ENCODE measurements at places on chromosomes 1 and 21.

- DNase-seq: no peak
These were observed 80.6 kb downstream of the DSCAM start for GRCh38 chr21:40766381-40766780.

- peak; percentile 23 for DNase-seq
These were observed 19.7 kb upstream of the LMX1A start for GRCh38 chr1:165376041-165376810.

DNA sequence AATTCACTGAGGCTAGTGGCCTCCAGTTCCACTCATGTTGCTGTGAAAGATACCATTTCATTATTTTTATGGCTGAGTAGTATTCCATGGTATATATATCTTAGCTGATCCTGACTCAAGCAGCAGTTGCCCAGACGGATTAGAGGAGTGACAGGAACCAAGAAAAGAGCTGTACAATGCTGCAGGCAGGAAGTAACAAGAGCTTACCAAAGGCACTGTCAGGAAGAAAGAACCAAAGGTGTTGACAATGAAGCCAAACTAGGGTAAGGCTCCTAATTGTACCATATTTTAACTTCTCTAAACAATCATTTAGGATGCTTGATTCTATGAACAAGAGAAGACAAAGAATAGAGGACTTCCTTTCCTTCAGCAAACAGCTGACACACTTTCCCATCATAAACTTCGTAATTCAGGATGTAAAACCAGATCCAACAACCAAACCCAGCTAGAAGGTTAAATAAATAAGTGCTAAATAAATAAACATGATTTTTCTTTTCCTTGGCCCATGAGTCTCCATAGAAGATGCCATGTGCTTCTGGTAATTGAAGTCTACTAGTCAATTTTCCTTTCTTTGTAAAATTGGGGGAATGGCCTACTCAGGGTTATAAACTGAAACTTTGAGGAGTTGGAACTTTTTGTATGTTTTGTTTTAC, 248.2 kb upstream of the SGIP1 start:
- DNase-seq: no peak

- DNase-seq: no peak
These were observed 224.6 kb upstream of the C1orf174 start for GRCh38 chr1:4124631-4125145.

DNA sequence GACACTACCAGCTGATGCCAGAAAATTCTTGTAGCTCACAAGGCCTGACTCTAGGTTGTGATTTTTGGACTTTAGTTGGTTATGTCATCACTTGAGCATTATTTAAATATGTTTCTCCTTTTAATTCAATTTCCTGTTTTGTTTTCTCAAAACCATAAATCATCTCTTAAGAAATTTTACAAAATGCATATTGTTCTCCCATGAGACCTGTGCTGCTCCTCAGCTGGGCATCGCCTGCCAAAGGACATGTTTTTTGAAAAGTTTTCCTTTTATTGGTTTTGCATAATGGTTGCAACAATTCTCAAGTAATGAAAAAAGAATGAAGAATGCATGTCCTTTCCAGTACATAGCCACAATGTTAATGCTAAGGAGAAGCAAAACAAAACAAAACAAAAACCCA, 204.7 kb upstream of the LYPLAL1 start:
- DNase-seq: no peak

GRCh38 chr1:210776712-210777111, 357.2 kb downstream of the KCNH1 start:
- no peak for DNase-seq

GRCh38 chr1:203215573-203215972, 13.9 kb downstream of the CHIT1 start:
- DNase-seq: no peak

DNA sequence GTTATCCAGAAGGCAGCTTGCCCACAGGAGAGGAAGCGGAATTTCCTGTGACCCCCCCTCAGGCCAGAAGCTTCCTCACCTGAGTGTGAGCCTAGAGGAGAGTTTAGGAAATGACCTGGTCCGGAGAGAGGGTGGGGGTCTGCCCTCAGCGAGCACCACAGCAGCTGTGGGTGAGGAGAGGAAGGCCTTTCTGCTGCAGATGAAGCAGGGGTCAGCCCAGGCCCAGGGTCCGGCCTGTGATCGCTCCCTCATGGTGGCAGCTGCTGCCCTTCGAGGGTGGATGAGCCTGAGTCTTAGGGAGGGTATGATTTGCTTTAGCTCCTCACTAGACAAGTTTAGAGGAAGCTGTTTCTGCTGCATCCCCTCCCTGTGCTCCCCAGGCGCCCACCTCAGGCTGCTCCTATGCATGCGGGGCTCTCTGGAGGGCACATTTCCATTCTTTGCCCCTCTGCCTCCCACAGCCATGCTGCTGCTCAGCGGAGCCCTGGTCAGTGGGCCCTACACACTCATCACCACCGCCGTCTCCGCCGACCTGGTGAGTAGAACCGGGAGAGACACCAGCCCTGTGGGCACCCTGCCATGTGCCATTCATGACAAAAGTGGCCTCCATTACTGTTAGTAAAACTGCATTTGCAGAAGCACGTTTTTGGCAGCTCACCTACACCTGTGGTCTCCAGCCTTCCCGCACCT, 53.0 kb downstream of the SLC37A1 start:
- DNase-seq: no peak

Data from stimulated activated CD4-positive, alpha-beta T cell treated with anti-CD3 and anti-CD28 coated beads, Interleukin-12 subunit alpha, Interleukin-12 subunit beta, amount 100 ng/mL, for 48 hours (primary cell).